Urinary bladder (tissue), 4 donors: ENCODE measurements at places on chromosomes 6 and 20. TPM values are rescaled to one million over a fixed set of nuclear protein-coding genes. Genes with fewer than 3 reads are reported as not detected.
A peak's percentile ranks its signal among the peaks of the same experiment; 100 is the strongest.

DNA sequence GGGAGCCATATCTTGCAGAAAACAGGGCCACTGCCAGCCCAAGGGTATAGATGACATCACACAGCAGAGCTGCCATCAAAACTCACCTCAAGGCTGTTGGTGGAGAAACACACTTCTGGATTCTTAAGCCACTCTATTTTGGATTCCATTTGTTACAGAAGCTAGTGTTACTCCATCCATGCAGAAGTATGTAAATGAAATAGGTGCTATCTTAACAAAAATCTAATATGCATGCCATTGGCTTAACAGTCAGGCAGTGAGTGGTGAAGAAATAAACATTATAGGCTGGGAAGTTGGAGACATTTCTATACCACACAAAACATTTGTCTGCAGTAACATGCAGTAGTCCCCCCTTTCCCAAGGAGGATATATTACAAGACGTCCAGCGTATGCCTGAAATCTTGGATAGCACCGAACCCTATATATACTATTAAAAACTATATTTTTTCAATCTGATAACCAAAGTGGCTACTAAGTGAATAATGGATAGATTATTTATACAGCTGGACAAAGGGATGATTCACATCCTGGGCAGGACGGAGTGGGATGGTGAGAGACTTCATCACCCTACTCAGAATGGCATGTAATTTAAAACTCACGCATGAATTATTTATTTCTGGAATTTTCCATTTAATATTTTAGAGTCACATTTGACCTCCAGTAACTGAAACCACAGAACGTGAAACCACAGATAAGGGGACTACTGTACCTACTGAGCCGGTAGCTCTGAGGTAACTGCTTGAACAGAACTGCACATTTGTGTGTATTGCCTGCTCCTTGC is 160.0 kb upstream of the PLN start:
- DNase-seq: no peak

DNA sequence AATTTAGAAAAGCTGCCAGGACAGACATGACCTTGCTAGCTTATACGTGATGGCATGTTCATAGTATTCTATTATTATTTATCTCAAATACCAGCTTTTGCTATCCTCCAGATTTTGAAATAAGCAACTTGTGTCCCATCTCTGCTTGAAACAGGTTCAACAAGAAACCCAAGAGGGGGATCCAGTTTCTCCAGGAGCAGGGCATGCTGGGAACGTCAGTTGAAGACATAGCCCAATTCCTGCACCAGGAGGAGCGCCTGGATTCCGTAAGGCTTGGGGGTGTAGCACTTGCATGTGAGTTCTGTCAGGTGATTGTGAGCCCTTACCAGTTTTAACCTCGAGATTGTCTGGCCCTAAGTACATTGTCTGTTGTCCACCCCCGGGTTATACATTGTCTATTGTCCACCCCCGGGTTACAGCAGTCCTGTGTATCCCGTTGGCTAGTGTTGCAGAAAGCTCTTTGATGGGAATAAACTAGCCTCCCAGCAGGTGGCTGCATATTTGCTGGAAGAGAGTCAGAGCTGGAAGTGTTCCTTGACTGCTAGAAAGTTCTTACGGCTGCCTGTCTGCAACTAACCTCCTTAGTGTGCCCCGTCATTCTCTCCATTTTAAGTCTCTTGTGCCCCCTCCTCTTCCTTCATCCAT is 61.4 kb upstream of the CSE1L start:
- no peak for DNase-seq

The PRRT1 gene
- 0.42 TPM for total RNA-seq

The SLC22A16 gene
- 0.63 TPM for total RNA-seq

GRCh38 chr6:41039060-41039998 is at the start of gene UNC5CL:
Gene UNC5CL, minus strand, starts transcription at chr6:41039221. Its CDS starts 4,147 bp downstream, at chr6:41035074.
- DNase-seq: no peak

DNA sequence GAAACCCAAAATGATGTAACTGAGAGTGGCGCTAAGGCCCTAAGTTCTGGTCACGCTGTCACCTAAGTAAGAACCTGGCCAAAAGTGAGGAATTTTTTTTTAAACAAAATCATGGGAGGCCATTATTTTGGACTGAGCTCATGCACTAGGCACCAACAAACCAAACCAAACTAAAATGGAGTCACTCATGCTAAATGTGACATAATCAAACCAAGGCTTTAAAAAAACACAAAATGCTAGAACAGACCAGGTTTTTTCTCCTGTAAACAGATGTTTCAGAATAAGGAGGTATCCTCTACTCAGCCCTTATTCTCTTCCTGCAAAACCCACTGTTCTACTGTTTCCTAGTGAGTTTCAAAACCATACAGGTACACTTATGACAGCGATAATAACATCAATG is 1.1 kb upstream of the C6orf89 start:
- DNase-seq: no peak

The PAX1 gene
- not detected for total RNA-seq

- no peak for DNase-seq
Observed at GRCh38 chr6:3819161-3820110, 29.7 kb upstream of the FAM50B start.

The PLA2G7 gene
- 2.7 TPM for total RNA-seq

GRCh38 chr6:128174724-128175123 is 273.9 kb upstream of the THEMIS start:
- DNase-seq: no peak

The SLC17A1 gene
- not detected for total RNA-seq

GRCh38 chr20:18973529-18974173 is 160.1 kb downstream of the SCP2D1 start:
- DNase-seq: peak; percentile 28

The MUC22 gene
- total RNA-seq: not detected

The DNAH8 gene
- total RNA-seq: 1.5 TPM

DNA sequence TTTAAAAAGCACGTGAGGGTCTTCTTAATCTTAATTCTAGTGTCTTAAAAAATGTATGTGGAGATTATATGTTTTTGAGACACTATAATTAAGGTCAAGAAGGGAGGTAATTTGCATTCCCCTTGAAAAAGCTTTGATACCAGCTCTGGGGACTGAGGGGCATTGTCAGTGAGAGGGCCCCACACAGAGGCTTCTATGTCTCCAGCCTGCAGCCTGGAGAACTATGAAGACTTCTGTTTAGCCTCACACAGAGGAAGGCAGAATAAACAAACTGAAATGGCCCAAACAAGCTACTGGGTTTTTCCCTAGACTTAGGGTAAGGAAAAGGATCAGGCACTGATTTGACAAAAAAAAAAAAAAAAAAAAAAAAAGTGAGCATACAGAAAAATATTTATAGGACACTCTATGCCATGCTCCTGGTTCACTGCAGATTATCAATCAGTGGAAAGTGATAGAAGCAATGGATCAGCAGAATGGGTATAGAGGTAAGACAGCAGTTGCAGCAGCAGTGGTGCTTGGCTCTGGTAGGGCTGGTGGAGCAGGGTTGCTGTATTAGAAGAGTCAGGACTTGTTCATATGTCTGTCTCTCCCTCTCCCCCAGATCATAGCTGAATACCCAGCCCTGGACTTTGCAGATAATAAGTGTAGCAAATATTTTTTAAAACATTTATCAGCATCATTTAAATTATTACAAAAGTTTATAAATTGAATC is 85.4 kb downstream of the KLHL32 start:
- DNase-seq: no peak

- no peak for DNase-seq
Observed at GRCh38 chr20:24109008-24109407, 120.4 kb upstream of the GGTLC1 start.

The FBXO9 gene
- 73.2 TPM for total RNA-seq

The DZANK1 gene
- total RNA-seq: 3.1 TPM

DNA sequence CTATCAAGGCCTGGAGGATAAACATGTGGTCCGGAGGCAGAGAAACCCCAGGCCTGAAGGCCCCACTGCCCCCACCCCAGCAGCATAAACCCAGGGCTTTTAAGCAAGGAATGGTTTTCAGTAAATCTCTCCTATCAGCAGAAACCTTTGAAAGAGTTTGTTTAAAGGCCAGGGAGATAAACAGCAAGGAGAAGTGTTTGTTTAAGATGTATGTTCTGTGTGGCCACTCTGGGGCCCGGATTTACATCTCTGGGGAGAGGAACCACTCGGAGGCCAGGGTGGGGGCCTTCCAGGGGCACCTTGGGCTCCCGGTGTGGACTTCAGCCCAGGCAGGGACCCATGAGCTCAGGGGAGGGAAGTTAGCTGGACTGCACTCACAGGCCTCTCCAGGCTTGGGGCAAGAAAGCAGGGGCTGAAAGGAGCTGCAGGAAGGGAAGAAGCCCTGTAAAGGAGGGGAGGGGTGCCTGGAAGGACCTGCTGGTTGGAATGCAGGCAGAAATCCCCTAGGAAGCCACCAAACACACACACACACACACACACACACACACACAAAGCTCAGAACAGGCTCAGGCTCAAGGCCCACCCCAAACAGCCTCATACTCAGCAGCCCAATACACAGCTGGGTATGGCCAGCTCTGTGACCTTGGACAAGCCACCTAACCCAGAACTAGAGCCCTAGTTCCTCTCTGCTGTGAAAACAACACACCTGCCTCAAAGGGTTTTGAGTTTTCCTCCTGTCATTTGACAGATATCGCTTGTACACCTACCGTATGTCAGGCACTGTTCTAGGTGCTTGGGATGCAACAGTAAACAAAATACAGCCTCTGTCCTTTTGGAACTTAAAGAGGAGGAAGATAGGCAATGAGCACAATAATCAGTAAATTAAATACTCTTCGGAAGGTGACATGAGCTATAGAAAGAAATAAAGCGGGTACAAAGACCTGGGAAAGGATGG is 26.2 kb upstream of the FOXP4 start:
- DNase-seq: no peak

GRCh38 chr6:151216804-151217203 is 23.0 kb upstream of the AKAP12 start:
- DNase-seq: no peak

DNA sequence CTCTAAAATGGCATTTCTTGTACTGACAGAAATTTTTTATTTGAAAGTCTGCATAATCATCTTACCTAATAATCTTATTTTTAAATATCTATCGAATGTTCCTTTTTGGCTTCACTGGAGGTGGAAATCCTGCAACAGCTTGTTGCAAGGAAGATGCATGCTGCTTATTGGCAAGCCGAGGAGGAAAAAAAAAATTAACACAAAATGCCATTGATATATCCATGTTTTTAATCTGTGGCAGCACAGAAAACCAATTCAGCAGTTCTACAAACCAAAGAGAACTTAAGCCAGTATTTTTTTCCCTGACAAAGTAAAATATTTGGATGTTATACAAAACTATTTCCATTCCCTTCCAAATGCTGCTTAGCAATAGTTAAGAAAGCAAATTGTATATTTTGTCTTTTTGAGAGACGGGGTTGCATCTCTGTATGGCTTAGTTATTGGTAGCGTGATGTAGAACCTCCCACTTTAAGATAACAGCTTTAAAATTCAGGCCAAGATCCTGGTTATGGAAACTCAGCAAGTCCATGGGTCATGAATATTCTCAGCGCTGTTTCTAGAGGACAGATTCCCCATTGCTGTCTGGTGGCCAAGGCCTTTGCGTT is 231.4 kb downstream of the TMEM242 start:
- DNase-seq: no peak

The CST2 gene
- not detected for total RNA-seq
